ENCODE measurements at places on chromosomes 12 and 14. TPM values are rescaled to one million over a fixed set of nuclear protein-coding genes. Genes with fewer than 3 reads are reported as not detected.
A peak's percentile ranks its signal among the peaks of the same experiment; 100 is the strongest.

DNA sequence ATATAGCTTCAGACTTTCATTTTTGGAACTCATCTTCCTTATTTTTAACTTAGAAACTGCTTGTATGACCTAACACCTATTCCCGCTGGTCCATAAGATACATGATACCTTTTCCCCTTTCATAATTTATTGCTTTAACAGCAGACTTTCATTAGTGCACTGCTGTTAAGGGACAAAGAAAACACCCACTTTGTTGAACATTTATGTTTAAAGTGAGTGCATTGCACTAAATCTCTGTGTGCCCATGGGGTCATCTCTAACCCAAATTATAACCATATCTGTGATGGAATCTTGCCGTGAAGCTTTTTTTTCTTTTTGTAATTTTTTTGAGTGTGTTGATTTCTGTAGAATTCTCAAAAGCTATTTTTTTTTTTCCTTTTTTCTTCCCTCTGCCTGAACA is 261.8 kb downstream of the TMTC2 start:
- H3K27ac ChIP-seq, result no peak overlapping the region
- H3K4me3 ChIP-seq, result no peak overlapping the region
- H3K36me3 ChIP-seq, result no peaks in the 10 kb centered on the region
- DNase-seq, result no peak
- H3K4me1 ChIP-seq, result no peaks in the 10 kb centered on the region

The SYCP3 gene
- 0.36 TPM for total RNA-seq

DNA sequence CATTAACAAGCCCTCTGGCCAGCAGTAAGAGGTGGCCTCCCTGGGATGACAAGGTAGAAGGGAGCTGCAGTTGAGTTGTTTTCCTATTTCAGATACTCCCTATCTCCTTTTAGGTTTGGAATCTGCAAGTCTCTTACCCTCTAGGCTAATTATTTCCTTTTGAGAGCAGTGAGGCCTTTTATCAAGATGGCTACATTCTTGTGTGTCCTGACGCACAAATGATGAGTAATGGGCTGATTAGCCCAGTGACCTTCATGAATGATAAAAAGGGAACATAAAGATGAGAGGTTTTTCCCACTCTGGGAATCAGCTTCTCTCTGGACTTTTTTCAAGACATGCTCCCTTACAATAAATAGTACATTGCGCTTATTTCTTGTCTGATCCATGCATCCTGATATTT is 22.9 kb downstream of the DYRK2 start:
- peaks cover 31% of the 10 kb centered on the region for H3K4me1 ChIP-seq
- H3K4me3 ChIP-seq, result no peak overlapping the region
- no peaks in the 10 kb centered on the region for H3K27me3 ChIP-seq
- H3K27ac ChIP-seq, result no peak overlapping the region

DNA sequence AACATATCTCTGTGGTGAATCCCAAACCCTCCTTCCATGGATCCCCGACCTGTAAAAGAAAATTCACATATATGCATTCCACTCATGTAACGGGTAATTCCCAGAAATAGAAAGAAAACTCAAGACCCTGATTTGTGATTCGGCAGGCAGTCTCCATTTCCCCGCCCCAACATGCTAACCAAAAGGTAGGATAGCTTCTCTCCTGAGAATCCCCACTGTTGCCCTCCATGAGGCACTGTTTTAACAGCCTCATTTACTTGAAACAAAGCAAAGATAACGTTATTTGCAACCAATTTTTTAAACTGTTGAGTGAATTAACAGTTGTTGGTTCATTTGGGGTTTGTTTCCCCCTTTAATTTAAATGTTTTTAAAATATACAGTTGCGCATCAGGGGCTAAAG is 774 bp upstream of the SLC2A13 start:
- H3K27me3 ChIP-seq, result peaks cover 6% of the 10 kb centered on the region
- H3K27ac ChIP-seq, result no peak overlapping the region
- peak overlapping the region; percentile 80 for H3K4me3 ChIP-seq

GRCh38 chr12:58725400-58726105 is 194.8 kb downstream of the LRIG3 start:
- H3K4me3 ChIP-seq, result no peak overlapping the region
- no peaks in the 10 kb centered on the region for H3K4me1 ChIP-seq
- no peaks in the 10 kb centered on the region for H3K27me3 ChIP-seq
- no peaks in the 10 kb centered on the region for H3K36me3 ChIP-seq

GRCh38 chr14:104239861-104240301 is 101.5 kb downstream of the KIF26A start:
- no peak overlapping the region for H3K4me3 ChIP-seq
- H3K36me3 ChIP-seq, result peaks cover 2% of the 10 kb centered on the region
- H3K4me1 ChIP-seq, result no peaks in the 10 kb centered on the region
- DNase-seq, result no peak
- peaks cover 5% of the 10 kb centered on the region for H3K27me3 ChIP-seq
- H3K27ac ChIP-seq, result no peak overlapping the region

The TDG gene
- 37.4 TPM for total RNA-seq

- H3K27ac ChIP-seq, result no peak overlapping the region
- H3K4me1 ChIP-seq, result peaks cover under 1% of the 10 kb centered on the region
- H3K4me3 ChIP-seq, result no peak overlapping the region
Measured at GRCh38 chr12:64707926-64708325, 51.3 kb downstream of the GNS start.

DNA sequence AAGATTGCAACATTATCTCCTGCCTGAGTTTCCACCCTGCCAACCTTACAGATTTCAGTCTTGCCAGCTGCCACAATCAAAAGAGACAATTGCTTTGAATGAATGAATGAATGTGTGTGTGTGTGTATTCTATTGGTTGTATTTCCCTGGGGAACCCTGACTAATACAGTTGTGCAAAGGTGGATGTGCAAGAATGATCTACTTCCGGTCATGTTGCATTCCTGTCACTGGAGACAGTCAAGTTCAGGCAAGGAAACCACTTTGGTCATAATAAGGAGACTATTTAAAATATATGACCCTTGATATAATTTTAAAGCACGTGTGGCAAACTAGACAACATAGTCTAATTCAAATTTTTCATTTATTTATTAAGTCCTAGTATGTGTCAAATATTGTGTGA is 13.1 kb downstream of the RERG start:
- no peaks in the 10 kb centered on the region for H3K36me3 ChIP-seq
- H3K27ac ChIP-seq, result no peak overlapping the region
- no peak for DNase-seq
- peaks cover 8% of the 10 kb centered on the region for H3K27me3 ChIP-seq
- no peak overlapping the region for H3K4me3 ChIP-seq

The CMA1 gene
- total RNA-seq, result not detected

The CATSPERB gene
- total RNA-seq, result 0.60 TPM

The CD163L1 gene
- not detected for total RNA-seq

The OR4E1 gene
- total RNA-seq, result not detected

DNA sequence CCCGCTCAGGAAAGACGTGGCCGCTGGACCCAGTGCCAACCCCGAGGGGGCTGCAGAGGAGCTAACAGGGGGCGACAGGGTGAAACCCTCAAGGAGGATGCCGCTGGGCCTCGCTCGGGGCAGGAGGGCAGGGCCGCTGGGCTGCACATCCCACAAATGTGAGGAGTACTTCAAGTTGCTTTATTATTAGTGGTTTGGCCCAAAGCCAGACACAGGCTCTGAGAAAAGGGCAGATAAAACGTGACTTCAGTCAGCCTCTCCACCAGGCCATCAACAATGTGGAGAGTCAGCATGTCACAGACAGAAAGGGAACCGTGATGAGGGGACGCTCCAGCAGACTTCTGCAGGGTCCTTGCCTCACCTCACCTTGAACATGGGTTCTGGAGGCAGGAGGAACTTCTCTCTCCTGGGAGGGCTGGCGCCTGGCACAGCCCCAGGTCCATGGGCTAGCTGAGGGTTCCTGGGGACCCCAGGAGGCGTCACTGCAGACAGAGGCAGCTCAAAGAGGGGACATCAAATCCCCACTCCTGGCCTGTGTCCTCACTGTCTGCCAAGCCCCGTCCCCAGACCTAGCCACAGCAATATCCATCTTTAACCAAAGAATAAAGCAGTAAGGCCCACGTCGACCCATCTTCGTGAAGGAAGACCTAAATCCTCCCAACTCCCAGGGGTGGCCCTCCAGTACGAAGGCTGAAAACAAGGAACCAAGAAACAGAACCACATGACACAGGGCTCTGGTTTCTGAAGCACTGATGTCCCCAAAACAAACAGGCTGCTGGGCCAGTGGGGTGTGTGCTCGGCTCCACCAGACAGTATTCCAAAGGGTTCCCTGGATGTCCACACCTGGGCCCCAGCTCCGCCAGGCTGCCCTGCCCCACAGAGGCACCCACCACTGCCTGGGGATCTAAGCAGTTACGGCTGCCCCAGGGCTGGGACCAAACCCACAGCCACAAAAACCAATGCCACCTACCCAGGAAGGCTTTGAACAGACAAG is 35.1 kb downstream of the CCDC85C start:
- no peak overlapping the region for H3K4me3 ChIP-seq
- H3K36me3 ChIP-seq, result no peaks in the 10 kb centered on the region
- no peak overlapping the region for H3K27ac ChIP-seq
- no peaks in the 10 kb centered on the region for H3K27me3 ChIP-seq
- DNase-seq, result no peak
- H3K4me1 ChIP-seq, result no peaks in the 10 kb centered on the region

DNA sequence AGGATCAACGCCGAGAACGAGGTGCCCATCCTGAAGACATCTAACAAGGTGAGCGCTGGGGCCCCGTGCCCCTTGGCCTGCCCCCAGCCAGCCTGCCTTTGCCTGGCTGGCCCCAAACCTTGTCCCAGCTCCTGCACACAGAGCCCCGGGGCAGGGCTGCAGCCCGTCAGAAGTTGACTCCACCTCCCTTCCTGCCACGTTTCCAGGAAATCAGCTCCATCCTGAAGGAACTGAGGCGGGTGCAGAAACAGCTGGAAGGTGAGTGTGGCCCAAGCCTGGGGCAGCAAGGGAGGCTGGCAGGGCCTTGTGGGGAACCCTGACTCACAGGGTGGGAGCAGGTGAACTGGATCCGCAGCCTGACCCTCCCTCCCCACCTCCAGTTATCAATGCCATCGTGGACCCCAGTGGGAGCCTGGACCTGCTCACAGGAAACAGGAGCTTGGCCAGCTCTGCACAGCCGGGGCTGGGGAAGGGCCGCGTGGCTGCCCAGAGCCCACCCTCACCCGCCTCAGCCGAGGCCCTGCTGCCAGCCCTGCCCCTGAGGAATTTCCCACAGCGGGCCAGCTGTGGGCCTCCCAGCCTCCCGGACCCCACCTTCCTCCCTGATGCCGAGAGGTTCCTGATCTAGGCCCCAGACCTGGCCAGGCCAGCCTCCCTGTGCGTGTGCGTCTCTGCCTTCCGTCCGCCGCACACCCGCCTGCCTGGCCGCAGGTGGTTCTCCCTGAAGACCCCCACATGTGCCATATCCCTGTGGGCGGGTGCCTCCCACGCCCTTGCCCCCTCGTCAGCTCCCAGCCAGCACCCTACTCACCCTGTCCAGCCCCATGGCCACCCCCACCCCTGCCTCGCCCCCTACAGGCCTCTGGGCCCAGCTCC is 29.5 kb downstream of the CEP170B start:
- no peaks in the 10 kb centered on the region for H3K36me3 ChIP-seq
- H3K4me1 ChIP-seq, result no peaks in the 10 kb centered on the region
- H3K4me3 ChIP-seq, result no peak overlapping the region
- no peak for DNase-seq

The INHBC gene
- total RNA-seq, result 0.16 TPM

- H3K36me3 ChIP-seq, result no peaks in the 10 kb centered on the region
- DNase-seq, result no peak
- no peak overlapping the region for H3K27ac ChIP-seq
- H3K27me3 ChIP-seq, result no peaks in the 10 kb centered on the region
- no peak overlapping the region for H3K4me3 ChIP-seq
Measured at GRCh38 chr14:101040538-101041442, 137.3 kb upstream of the RTL1 start.

- peaks cover 6% of the 10 kb centered on the region for H3K4me1 ChIP-seq
- DNase-seq, result no peak
- H3K4me3 ChIP-seq, result no peak overlapping the region
- H3K27ac ChIP-seq, result no peak overlapping the region
- H3K36me3 ChIP-seq, result no peaks in the 10 kb centered on the region
Measured at GRCh38 chr12:53056901-53057300, 7.0 kb downstream of the TNS2 start.

DNA sequence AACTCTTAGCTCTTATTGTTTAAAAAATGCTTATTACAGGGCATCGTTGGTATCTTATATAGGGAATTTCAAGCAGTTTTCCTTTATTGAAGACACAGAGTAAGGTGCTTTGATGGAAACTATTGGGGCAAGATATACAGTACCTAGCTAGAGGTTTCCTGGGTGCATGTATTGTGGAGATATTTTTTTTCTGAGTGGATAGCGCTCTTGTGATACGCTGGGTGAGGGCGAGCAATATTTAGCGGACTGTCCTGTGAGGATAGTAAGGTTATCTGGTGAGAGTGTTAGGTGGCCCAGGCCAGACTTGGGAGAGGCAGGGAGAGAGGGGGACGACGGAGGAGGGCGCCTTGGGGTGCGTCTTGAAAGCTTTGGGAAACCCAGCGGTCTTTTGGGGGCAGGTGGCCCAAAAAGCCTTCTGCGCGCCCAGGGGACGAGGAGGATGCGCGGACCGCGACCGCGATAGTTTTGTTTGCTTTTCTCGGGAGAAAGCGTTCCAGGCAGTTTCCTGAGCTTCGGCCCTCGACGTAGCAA is 596 bp upstream of the BICD1 start:
- H3K27me3 ChIP-seq, result peaks cover 2% of the 10 kb centered on the region
- peak overlapping the region; percentile 72 for H3K27ac ChIP-seq
- H3K4me3 ChIP-seq, result peak overlapping the region; percentile 97
- peaks cover 25% of the 10 kb centered on the region for H3K4me1 ChIP-seq
- no peak for DNase-seq

The PZP gene
- not detected for total RNA-seq

The TMPRSS12 gene
- total RNA-seq, result not detected

GRCh38 chr12:49536526-49537071 is 2.2 kb upstream of the KCNH3 start:
- no peaks in the 10 kb centered on the region for H3K36me3 ChIP-seq
- H3K4me3 ChIP-seq, result no peak overlapping the region
- peaks cover 9% of the 10 kb centered on the region for H3K4me1 ChIP-seq
- no peak overlapping the region for H3K27ac ChIP-seq

The NUMB gene
- 31.8 TPM for total RNA-seq

DNA sequence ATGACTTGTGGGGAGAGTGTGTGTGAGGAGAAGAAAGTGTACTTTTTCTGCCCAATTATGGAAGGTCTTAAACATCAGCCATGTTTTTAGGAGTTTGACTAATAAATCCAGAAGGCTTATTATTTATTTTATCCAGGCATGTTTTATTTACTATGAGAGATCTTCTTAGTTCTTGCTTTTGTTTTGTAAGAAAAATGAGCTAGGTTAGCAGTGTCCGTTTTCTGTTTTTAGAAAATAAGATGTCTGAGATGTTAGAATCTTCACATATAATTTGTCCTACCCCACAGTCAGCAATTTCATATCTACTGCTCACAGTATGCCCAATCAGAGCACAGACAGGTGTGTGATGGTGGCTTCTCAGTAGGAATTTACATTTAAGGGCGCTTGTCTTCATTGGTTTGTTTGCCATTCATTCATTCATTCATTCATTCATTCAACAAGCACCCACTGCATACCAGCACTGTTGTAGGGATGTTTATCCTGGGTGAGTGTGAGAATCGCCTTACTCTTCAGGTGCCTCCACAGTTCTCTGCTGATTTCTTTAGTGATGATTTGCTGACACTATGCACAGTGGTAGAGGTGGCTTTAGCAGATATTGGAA is 83.2 kb downstream of the CRADD start:
- peaks cover 32% of the 10 kb centered on the region for H3K4me1 ChIP-seq
- DNase-seq, result no peak
- H3K27ac ChIP-seq, result peak overlapping the region; percentile 14
- H3K27me3 ChIP-seq, result no peaks in the 10 kb centered on the region

The CRIP1 gene
- 95.7 TPM for total RNA-seq

GRCh38 chr12:76533331-76533730 is 26.2 kb downstream of the OSBPL8 start:
- H3K27me3 ChIP-seq, result no peaks in the 10 kb centered on the region
- H3K4me3 ChIP-seq, result no peak overlapping the region
- peaks cover 28% of the 10 kb centered on the region for H3K36me3 ChIP-seq
- peaks cover 51% of the 10 kb centered on the region for H3K4me1 ChIP-seq
- no peak overlapping the region for H3K27ac ChIP-seq

The NOC4L gene
- total RNA-seq, result 35.6 TPM

All from activated CD8-positive, alpha-beta T cell treated with anti-CD3 and anti-CD28 coated beads for 36 hours (primary cell).